ENCODE measurements at places on chromosomes 13 and 19.

GRCh38 chr19:8045872-8046568 lies 6.5 kb upstream of the CCL25 start:
- no peak for DNase-seq

DNA sequence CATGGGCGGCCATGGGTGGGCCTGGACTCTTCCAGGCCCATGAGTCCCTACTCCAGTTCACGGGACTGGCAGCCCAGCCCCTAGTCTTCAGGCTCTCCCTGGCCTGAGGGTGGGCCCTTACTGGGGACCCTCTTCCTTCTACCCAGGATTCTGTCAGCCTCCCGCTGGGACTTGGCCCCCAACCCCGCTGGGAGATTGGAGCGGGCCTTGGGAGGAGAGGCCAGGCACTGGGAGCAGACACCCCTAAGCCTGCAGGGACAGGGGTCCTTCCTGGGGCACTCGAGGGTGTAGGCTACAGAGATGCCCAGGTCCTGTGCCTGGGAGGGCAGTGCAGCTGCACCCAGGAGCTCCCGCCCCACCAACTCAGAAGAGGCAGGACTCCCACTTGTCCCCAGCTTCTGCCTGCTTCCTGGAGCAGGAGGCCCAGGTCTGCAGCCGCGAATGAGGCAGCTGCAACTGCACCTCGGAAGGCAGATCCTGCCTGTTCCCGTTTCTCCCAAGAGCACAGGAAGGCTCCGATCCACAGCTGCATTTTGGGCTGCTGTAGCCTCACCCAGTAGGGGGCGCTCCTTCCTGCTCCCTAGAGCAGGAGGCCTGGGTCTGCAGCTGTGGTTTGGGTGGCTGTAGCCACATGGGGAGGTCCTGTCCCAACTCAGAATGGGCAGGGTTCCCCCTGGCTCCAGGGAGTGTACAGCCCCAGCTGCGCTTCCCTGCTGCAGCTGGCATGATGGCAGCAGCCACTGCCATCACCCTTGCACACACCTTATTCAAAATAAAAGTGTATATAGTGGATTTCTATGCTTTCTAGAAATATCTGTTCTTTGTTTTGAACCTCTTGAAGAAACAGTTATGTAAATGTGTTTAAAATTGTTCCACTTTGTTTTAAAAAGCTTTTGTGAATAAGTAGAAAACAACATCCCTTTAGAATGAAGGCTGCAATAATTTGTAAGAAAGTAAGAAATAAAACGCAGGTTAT lies 46.8 kb downstream of the TEX26 start:
- DNase-seq = peak; percentile 38

DNA sequence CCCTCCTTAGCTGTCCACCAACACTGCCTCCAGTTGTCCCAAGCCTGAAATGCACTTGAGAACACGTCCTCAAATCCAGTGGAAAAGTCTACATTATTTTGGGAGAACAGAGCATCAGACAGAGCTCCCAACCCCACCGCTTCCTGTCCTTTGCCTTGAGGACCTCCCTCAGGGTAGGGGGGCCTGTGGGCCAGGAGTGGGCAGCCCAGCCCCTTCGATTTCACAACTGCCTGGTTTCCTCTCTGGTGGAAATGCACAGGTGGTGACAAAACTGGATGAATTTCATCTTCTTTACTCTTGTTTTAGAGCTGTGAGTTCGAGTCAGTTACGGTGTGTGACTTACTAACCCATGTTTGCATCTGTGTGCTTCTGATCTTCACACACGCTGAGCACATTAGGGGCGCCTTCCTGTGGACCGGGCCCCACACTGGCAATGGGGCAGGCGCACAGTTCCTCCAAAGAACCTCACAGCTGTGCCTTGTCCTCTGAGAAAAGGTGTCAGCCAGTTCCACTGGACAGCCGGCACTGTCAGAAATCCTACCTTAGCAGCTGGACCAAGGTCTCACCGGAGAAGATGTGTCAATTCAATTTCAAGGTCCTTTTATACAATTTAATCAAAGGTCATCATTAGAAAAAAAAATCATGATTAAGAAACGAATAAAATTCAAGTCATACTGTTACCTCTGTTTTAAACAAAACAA lies 80.2 kb downstream of the IRS2 start:
- no peak for DNase-seq

- DNase-seq = no peak
These were observed 216.0 kb upstream of the SLITRK1 start for GRCh38 chr13:84098273-84098672.

- DNase-seq = no peak
These were observed 32.7 kb upstream of the GPR183 start for GRCh38 chr13:99339736-99340397.

DNA sequence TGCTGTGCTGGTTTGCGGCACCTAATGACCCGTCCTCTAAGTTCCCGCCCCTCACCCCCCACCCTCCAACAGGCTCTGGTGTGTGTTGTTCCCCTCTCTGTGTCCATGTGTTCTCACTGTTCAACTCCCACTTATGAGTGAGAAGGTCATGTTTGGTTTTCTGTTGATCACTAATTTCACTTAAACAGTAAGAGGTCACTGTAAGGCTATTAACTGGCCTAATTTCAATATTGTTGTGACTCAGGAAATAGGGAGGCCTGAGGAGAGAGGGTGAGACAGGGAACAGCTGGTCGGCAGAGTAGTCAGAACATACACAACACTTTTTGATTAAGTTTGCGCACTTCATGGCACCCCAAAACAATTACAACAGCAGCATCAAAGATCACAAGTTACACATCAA lies 15.6 kb downstream of the TUBGCP3 start:
- no peak for DNase-seq

- DNase-seq = no peak
These were observed 796.9 kb downstream of the SLITRK1 start for GRCh38 chr13:83085186-83085900.

DNA sequence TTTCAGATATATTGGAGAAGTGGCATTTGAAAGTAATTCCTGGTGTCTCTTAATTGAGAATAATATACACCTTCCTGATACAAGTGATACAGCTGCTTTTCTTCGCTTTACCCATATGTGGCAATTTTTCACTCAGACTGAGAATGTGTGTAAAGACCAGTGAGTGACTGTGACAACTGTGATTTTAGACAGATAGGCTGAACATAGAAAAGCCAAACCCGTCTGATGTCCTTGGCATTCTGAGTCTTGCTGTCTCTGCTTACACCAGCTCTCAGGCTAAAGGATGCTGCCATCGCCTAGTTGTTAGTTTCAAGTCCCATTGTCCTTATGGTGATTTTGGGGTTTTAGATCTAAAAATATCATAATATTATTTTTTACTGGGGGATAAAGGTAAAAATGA lies 492.6 kb downstream of the RFC3 start:
- DNase-seq = no peak

DNA sequence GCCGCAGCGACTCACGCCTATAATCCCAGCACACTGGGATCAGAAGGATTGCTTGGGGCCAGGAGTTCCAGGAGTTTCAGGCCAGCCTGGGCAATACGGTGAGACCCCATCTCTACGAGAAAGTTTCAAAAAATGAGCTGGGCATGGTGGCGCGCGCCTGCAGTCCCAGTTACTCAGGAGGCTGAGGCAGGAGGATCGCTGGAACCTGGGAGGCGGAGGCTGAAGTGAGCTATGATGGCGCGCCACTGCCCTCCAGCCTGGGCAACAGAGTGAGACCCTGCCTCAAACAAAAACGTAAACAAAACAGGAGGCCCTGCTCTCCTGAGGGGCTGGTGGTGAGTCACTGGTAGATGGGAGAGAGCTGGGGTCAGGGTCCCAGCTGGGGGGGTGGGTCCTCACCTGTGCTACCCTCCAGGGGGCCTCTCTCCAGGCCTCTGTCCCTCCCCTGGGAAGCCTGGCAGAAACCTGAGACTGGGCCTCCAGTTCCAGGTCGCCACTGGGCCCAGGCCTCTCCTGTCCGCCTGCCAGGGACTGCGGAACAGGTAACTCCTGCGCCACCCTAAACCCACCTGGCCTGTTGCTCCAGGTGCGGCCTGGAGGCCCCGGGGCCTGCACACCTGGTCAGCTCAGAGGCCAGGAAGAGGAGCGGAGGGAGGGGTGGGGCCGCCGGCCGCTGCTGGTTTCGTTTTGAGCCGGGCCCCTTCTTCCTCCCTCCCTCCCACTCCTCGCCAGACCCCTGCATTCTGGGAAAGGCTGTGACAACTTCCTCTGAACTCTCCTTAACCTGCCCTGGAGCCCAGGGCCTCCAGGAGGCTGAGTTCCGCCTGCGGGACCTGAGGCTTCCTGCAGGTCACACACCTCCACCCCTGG lies 17.2 kb upstream of the ZBTB7A start:
- no peak for DNase-seq

DNA sequence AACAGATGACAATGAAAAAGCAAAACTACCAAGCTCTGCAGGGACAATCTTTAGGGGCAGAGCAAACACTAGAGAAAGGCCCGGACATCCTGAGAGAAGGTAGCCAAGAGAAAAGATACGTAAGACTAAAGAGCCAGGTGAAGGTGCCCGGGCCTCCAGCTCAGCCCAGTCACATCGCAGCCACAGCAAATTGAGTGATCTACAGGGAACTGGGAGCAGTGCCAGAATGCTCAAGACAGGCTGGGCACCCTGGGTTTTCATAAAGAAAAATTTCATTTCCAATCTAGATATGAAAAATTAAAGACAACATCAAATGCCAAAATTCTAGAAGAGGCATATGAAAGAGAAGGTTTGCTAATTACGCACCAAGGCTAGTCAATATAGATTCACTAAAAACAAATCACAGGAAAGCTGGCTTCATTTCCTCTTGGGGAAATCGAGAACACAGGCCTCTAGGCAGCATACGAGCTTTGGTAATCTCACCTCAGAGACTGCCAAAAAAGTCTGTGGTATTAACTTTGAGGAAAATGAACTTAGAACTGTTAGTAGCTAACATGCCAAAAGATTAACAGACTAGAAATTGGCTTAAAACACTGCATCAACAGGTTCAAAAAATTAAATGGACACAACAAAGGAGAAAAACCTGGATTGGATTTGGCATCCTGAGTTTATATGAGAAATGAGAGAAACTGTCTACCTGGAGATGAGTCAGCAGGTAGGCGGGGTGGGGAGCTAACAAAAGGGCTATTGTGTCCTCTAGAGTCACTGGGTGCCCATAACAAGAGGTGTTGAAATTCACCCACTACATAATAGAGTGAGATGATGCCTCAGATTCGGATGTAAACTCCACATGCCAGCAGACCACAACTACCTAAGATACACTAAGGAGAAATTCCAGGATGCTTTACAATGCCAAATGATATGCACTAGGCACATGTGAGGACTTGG lies 6.6 kb downstream of the ANKRD10 start:
- DNase-seq = peak; percentile 95

GRCh38 chr13:99085139-99085807 lies 107.4 kb upstream of the DOCK9 start:
- no peak for DNase-seq

- no peak for DNase-seq
These were observed 20.9 kb downstream of the C19orf44 start for GRCh38 chr19:16516923-16517610.

DNA sequence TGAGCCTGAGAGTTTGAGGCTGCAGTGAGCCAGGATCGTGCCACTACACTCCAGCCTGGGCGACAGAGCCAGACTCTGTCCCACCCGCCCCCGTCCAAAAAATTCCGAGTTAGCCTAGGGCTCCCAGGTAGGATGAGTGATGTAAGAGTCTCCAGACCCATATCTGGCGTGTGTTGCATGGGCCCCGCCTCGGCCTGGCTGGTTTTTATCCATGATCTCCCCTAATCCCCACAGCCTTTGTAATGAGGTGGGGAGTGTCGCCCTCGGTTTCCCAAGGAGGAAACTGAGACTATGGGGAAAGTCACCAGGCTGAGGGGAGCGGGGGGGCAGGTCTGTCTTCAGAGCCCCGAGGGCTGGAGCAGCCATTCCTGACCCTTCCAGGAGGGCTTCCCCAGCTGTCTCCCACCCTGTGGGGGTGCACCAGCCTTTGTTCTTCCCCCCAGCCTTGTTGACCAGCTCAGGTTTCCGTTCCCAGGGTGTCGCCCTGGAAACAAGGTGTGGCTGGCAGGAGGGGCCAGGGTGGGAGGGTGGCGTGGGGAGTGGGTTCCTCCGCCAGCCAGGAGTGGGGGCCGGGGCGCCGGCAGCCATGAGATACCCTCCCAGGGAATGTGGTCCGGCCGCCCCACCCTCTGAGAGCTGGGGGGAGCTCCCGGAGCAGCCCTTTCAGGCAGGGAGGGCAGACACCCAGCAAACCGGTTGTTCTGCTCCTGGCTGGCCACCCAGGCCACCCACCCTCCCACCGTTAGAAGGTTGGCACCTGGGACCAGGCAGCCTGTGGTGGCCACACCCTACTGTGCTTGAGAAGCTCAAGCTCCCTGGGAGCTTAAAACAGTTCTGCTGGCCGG lies 11.5 kb downstream of the MYH14 start:
- DNase-seq = peak; percentile 52

GRCh38 chr13:21546372-21546771 lies 57.6 kb downstream of the MICU2 start:
- DNase-seq = no peak

- no peak for DNase-seq
These were observed 765.2 kb upstream of the GPC6 start for GRCh38 chr13:92461402-92461801.

DNA sequence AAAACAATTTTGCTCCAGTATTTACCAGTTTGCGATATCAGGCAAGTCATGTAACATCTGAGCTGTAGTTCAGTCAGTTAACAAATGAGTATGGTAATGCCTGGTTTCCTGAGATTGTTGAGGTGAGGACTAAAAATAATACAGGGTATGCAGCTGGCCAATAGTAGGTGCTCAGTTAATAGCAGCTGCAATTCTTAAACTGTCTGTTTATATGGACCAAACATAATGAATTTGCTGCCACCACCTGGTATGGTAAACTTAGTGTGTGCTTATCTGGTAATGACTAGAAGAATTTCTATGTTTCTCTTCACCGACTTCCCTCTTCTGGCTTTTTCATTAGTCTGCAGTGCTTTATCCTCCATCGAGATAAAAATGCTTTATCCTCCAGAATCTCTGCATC lies 9.1 kb downstream of the ZMYM2 start:
- DNase-seq = no peak

DNA sequence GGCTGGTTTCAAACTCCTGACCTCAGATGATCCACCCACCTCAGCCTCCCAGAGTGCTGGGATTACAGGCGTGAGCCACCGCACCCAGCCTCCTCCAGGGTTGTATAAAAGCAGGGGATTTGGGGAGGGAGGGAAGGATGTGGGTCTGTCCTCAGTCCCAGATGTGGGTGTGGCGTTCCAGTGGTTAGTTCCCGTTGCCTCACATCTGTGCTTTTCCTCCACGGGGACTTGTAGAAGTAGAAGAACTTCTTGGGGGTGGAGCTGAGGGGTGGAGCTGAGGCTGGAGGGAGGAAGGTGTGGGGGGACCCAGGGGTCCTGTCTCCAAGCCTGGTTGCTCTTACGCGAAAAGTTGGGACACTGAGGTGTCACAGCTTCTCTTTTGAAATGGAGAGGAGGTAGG lies 514 bp upstream of the MCEMP1 start:
- DNase-seq = no peak

- DNase-seq = no peak
These were observed 19.8 kb downstream of the SLC25A42 start for GRCh38 chr19:19083413-19084178.

Data from HCT116 (cell line).